ENCODE measurements at places on chromosomes 16 and 17.

GRCh38 chr16:87012954-87013938, 303.9 kb downstream of the C16orf95 start:
- no peak for DNase-seq

DNA sequence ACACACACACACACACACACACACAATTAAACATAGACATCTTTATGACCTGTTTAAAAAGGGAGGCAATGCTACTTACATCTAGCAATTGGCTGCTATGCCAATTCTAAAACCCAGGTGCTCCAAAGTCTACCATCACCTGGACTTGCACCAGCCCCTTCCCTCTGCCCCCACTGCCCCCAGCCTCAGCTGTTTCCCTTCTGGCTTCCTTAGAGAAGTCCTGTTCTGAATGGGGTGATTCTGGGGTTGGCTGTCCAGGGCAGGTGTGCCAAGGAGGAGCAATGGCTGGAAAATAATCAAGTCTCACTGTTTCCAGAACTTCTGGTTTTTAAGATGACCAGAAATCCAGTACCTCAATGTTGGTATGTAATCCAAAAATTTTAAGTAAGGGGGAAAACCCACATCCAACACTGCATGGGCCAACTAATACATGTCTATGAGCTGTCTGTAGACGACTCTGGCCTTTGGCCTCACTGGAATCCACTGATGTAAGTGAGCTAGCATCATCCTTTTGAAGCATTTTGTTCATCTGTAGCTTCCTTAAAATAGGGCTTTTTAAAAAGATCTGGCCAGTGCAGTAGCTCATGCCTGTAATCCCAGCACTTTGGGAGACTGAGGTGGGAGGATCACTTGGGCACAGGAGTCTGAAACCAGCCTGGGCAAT, 2.1 kb downstream of the IFT20 start:
- no peak for DNase-seq

GRCh38 chr17:39222866-39223834, 2.6 kb downstream of the STAC2 start:
- DNase-seq, result no peak

GRCh38 chr16:89120921-89121351, 27.3 kb downstream of the ACSF3 start:
- DNase-seq, result no peak

DNA sequence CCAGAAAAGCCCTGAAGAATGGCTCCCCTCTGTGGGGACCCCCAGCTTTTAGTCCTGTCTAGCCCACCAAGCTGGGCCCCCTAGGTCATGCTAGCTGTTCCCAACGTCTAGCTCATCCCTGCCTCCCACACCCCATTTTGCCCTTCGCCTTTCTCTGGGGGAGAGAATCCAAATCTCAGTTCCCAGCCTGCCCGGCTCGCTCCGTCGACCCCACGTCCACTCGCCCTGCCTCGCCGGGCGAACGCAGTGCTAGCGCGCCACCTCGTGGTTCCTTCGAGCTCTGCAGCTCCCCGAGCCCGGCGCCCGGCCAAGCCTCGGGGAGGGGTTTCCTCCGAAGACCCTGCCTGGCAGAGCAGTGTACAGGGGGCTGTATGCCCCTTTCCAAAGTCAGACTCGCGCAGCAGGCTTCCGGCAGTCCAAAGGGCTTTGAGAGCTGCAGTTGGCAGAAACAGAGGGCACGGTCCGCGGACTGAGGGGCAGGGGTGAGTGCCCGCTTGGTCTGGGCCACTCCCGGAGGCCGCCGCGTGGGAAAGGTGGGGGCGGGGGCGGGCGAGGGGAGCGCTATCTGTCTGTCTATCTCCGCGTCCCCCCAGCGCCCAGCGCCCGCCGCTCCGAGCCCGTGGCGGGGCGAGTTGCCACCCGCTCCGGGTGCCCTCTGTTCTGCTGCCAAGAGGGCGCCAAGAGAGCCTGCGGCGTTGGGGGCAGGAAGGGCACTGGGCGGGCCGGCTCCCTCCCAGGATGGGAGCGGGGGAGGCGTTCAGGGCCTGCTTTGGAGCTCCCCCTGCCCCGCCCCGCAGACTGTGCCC, 1.7 kb upstream of the DLX3 start:
- DNase-seq, result peak; percentile 59

- DNase-seq, result peak; percentile 56
Measured at GRCh38 chr17:10226930-10227695, 28.7 kb upstream of the GAS7 start.

GRCh38 chr17:33684735-33685134, 391.6 kb upstream of the ASIC2 start:
- no peak for DNase-seq

DNA sequence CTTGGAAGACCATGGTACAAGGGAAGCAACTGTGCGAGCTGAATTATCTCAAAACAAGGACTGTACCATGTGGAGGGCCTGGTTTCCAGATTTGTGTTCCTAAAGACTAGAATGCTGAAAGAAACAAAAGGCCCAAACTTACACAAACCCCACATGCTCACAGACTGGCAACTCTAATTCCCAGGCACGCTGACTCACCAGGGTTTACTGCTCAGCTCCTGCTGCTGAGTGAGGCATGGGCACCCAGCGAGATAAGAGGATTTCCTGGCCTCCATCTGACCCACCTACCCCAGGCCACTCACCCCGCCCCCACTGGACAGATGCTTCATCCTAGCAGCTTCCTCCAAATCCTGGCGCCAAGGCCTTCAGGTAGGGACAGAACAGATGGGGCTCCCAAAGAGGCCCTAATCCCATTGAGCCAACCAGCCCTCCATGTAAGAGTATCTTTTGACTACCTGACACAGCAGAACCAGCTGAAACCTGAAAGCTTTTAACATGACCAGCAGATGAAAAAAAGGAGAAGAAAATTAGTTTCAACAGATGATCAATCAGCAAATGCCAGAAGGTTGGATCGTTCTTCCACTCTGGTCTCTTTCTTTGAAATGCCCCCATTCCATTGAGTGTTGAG, 33.9 kb downstream of the DCUN1D3 start:
- DNase-seq, result peak; percentile 95

GRCh38 chr17:50659179-50659578, 24.5 kb downstream of the ABCC3 start:
- no peak for DNase-seq

GRCh38 chr17:72850410-72851118, 241.9 kb downstream of the SLC39A11 start:
- peak; percentile 48 for DNase-seq

DNA sequence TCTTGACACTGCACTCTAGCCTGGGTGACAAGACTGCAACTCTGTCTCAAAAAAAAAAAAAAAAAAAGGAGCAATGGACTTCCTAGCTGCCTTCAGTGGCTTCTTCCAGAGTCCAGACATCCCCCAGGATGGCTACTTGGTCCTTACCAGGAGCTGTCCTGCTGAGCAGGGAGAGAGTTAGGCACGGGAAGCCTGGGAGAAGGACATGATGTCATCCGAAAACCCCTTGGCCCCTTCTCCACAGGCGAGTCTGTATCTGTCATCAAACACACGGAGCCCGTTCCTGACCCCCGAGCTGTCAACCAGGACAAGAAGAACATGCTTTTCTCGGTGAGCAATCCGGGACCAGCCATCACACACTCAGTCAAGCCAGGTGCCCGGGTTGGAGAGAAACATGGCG, 8.7 kb downstream of the ATP2A1 start:
- no peak for DNase-seq

DNA sequence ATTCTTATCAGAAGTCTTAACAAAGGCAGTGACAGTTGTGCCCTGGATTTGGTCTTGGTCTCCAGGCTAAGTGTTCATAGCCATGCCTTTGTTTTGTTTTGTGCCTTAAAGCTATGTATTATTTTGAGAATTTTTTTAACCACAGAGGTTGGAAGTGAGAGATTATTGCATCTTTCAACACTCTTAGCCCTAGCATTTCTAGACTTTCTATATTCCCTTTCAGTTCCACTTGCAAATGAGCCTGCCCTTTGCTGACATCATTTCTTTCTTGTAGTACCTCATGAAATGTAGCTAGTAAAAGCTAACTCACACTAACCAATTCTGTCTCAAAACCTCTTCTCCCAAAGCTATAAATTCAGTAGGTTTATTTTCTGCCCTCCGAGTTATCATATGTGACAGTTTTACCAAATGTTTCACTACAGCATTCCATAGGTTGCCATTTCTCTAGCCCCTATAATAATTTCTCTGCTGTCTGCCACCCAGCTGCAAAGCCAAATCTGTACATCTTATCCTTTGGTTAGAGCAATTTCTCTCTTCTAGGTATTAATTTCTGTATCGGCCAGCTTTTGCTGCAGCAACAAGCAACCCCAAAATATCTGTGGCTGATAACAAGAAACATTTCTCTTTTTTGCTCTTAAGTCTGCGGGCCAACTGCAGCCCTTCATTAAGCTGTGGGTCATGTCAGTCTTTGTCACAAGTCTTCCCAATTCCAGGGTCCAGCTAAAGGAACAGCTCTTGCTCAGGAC, 14.2 kb upstream of the CCL1 start:
- DNase-seq, result no peak

DNA sequence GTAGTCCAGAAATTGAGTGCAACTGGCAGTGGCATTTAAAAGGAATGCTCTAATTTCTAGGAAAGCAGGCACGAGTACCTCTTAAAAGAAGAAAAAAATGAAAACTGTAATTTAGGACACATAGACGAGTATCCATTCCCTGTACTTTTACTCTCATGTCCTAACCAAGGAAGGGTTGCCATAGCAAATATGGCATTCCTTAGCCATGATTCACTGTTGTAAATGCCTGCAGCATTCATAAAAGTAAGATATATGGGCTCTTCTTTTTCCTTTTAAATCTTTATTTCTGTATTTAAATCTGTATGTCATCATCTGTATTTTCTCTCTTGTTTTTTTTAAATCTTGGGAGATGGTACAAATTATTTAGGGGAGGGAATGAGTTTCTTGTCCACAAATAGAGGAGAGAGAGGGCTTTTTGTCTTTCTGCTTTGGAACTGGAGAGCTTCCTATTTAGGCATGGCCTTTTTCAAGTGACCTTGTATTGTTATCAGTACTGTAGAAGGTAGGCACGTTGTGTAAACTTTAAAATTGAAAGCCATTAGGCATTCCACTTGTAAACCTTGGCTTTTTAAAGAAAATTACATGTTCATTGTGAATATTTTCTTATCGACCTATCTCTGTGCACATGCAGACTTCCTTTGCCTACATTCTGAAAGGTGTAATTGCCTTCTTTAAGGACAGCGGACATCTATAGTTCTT, 50.0 kb downstream of the TENT4B start:
- DNase-seq, result peak; percentile 78

- DNase-seq, result no peak
Measured at GRCh38 chr17:64565563-64565962, 58.8 kb downstream of the CEP95 start.

GRCh38 chr16:67024384-67025209, 4.4 kb upstream of the CBFB start:
- DNase-seq, result no peak

- peak; percentile 41 for DNase-seq
Measured at GRCh38 chr17:83080858-83081683, 1.7 kb downstream of the METRNL start.

- no peak for DNase-seq
Measured at GRCh38 chr16:10485698-10486382, 94.6 kb downstream of the EMP2 start.

- DNase-seq, result no peak
Measured at GRCh38 chr16:51523400-51523799, 372.3 kb upstream of the SALL1 start.

- DNase-seq, result no peak
Measured at GRCh38 chr17:41382394-41382793, 288 bp upstream of the KRT34 start.

DNA sequence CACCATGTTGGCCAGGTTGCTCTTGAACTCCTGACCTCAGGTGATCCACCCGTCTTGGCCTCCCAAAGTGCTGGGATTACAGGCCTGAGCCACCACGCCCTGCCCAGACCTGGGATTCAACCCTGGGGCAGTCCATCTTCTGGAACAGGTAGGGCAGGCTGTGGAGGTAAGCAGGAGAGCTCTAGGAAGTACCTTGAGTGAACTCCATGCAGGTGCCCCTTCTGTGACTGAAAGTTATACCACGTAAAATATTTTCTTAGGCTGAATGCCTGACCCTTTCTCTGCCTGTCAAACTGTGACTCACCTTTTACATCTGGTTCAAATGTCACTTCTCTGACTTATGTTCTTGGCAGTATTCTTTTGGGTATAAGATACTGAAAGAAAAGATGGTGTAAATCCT, 86.7 kb upstream of the ELAC2 start:
- no peak for DNase-seq

GRCh38 chr16:69632828-69633227, 67.1 kb downstream of the NFAT5 start:
- DNase-seq, result no peak

- DNase-seq, result no peak
Measured at GRCh38 chr16:56632156-56632847, at the start of gene MT1M. Gene MT1M (plus strand): TSS chr16:56632659. CDS start chr16:56632732, 73 bp downstream.

GRCh38 chr17:27818401-27819105, 18.2 kb upstream of the NOS2 start:
- DNase-seq, result no peak

DNA sequence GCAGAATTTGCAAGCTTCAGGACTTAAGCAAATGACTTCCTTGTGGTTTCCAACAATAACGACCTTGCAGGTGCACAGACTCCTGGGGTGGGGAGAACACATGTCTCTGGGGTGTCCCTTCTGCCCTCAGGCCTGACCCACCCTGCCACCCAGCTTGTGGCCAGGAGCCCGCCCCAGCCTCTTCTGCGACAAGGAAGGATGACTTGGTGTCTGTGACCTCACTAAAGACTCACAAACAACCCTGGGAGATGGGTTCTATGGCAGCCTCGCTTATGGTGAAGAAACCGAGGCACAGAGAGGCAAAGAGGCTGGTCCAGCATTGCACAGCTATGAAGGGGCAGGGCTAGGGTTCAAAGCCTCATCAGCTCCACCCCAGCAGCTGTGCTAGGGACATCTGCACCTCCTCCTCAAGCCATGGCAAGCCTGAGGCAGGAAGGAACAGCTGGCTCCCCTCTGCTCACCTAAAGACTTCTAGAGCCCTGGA, 2.6 kb downstream of the ATP2A3 start:
- DNase-seq, result no peak

DNA sequence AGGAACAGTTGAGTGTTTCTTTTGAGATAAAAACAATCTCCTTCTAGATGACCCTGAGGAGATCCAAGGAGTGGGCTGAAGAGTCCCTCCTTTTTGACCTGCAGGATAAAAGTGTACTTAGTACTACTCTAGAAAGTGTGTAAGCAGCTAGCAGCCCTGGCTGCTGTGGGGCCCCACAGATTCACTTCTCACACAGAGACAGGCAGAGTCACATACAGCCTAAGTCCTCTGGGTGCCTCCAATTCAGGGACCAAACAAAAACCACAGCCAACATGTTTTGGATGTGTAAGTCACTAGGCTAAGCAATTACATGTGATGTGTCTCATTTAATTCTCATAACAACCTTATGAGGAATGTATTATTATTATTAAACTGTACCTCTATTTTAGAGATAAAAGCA, 97.1 kb downstream of the TMEM100 start:
- DNase-seq, result no peak

- no peak for DNase-seq
Measured at GRCh38 chr16:81456523-81457325, 12.1 kb downstream of the CMIP start.

DNA sequence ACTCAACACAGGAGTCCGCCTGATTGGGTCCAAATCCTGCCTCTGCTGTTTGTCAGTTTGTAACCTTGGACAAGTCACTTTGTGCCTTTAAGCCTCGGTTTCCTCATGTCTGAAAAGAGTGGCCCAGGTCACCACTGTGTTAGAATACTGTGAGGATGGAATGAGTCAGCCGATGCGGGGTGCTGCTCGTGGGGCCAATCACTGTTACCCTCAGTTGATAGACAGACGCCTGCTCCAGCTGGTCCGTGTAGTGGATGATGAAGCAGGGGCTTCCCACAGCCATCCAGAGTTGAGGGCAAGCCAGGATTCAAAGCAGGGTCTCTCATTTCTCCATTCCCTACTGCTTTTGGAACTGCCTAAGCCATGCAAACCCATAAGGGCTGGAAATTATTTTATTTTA, 5.8 kb downstream of the FBXL19 start:
- no peak for DNase-seq

- no peak for DNase-seq
Measured at GRCh38 chr16:46918905-46919792, 35.0 kb downstream of the GPT2 start.
